Ascending aorta (tissue), 2 donors: ENCODE measurements at places on chromosomes 3 and 15. TPM values are rescaled to one million over a fixed set of nuclear protein-coding genes. Genes with fewer than 3 reads are reported as not detected.

The KBTBD12 gene
- 3.5 TPM for total RNA-seq

The GOLGA8F gene
- not detected for total RNA-seq

The PARL gene
- 14.3 TPM for total RNA-seq

DNA sequence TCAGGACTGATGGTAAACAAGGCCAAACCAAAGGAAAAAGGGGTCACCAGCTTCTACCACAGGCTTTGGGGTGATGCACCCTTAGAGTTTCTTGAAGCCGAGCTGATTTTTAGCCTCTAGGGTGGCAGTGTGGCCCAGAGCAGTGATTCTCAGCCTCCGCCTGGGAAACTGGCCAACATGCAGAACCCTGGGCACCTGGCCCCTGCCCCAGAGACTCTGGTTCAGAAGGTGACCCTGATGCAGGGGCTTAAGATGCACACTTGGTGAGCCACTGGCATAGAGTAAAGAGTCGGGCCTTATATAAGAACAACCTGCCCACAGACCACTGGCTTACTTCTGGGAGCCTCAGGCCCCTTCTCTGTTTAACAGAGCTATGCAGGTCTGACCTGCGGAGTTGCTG, 44.5 kb downstream of the SYNM start:
- DNase-seq = no peak
- no peaks in the 10 kb centered on the region for H3K27me3 ChIP-seq
- no peak overlapping the region for H3K4me3 ChIP-seq
- no peak overlapping the region for H3K27ac ChIP-seq
- H3K36me3 ChIP-seq = peaks cover 9% of the 10 kb centered on the region
